Epithelial cell of alveolus of lung (primary cell): ENCODE measurements at places on chromosomes 1 and 21. TPM values are rescaled to one million over a fixed set of nuclear protein-coding genes. Genes with fewer than 3 reads are reported as not detected.

The LY9 gene
- not detected in 2 replicates for total RNA-seq

The MTARC1 gene
- 1.2 and 4.6 TPM in 2 replicates for total RNA-seq

The CD101 gene
- total RNA-seq, result under 0.01 and 0.32 TPM in 2 replicates

The BRDT gene
- not detected in 2 replicates for total RNA-seq

The GRIK1 gene
- not detected in 2 replicates for total RNA-seq

The OR6K3 gene
- total RNA-seq, result not detected in 2 replicates

The KCNJ15 gene
- total RNA-seq, result 0.88 and 4.9 TPM in 2 replicates

The KCNC4 gene
- 0.88 and 1.0 TPM in 2 replicates for total RNA-seq

The CNR2 gene
- not detected in 2 replicates for total RNA-seq

The ASCL5 gene
- total RNA-seq, result not detected in 2 replicates

The RUSC1 gene
- 30.7 and 32.8 TPM in 2 replicates for total RNA-seq

The VSIG8 gene
- not detected in 2 replicates for total RNA-seq

The SV2A gene
- 19.3 and 26.8 TPM in 2 replicates for total RNA-seq

The NOTCH2 gene
- 76.5 and 89.6 TPM in 2 replicates for total RNA-seq

The PALMD gene
- 0.13 and 1.1 TPM in 2 replicates for total RNA-seq

The HIVEP3 gene
- 5.3 and 6.6 TPM in 2 replicates for total RNA-seq

The DPYD gene
- 11.6 and 44.4 TPM in 2 replicates for total RNA-seq

The CD1E gene
- not detected in 2 replicates for total RNA-seq

The SPRR1A gene
- total RNA-seq, result not detected in 2 replicates

The RHBDL2 gene
- total RNA-seq, result 0.26 TPM in 1 of 2 replicates, not detected in the other

The S100A12 gene
- total RNA-seq, result not detected in 2 replicates

The SAMD11 gene
- 30.3 and 46.1 TPM in 2 replicates for total RNA-seq

The RXFP4 gene
- total RNA-seq, result not detected in 2 replicates

The S100A16 gene
- 125 and 475 TPM in 2 replicates for total RNA-seq
